Astrocyte of the hippocampus (primary cell): ENCODE measurements at places on chromosomes 1 and 21.

- no peak for DNase-seq
Observed at GRCh38 chr1:197706601-197707000, 68.7 kb downstream of the DENND1B start.

GRCh38 chr1:16298653-16299052, 53.6 kb downstream of the FBXO42 start:
- no peak for DNase-seq

DNA sequence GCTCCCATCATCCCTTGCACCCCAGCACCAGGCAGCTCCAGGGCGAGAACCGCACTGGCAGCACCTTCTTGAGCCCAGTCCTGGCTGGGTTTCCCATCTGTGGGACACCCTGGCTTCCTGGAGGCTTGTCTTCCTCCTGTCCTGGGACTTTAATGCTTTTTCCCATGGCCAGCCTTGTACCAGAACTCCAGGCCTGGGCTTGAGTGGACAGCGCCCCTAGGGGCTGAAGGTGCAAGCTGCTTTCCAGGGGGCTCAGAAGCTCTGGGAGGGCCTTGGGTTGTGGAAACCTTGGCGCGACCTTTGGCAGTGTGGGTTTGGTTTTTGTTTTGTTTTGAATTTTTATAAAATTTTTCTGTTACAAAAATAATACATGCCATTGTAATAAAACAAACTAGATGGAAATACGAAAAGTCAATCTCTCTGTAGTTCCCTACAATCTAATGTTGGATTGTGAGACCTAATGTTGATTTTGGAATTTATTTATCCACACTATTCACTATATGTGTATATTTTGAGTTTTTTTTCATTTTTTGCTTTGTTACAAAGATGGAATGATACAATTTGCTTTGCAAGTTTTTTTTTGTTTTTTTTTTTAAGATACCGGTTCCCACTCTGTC, 33.8 kb upstream of the RPL11 start:
- DNase-seq: peak; percentile 56

- no peak for DNase-seq
Observed at GRCh38 chr21:42037516-42037915, 27.4 kb upstream of the ZBTB21 start.

- DNase-seq: no peak
Observed at GRCh38 chr1:206419250-206419649, 51.0 kb upstream of the IKBKE start.

DNA sequence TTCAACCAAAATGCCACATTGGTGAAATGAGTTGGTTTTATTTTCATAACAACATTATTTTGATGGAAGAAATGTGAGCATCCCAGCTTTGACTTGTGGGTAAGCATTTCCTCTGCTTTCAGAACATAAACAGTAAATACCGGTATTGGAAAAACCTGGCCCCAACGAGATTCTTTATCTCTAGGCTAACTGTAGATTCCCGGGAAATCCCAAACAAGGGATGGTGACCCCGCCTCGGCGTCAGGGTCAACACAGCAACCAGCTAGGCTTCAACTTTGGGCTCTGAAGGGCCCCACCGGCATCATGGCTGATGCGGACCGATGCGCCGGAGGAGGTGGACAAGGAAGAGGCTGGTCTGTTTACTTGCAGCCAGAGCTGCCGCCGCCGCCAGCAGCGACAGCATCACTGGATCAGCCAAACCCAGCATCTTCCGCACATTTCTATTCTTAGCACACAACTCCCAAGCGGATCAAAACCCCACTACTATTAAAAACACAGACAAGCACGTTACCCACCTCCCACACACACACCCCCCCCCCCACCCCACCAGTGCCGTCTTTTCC, 1.1 kb downstream of the AKT3 start:
- peak; percentile 79 for DNase-seq

DNA sequence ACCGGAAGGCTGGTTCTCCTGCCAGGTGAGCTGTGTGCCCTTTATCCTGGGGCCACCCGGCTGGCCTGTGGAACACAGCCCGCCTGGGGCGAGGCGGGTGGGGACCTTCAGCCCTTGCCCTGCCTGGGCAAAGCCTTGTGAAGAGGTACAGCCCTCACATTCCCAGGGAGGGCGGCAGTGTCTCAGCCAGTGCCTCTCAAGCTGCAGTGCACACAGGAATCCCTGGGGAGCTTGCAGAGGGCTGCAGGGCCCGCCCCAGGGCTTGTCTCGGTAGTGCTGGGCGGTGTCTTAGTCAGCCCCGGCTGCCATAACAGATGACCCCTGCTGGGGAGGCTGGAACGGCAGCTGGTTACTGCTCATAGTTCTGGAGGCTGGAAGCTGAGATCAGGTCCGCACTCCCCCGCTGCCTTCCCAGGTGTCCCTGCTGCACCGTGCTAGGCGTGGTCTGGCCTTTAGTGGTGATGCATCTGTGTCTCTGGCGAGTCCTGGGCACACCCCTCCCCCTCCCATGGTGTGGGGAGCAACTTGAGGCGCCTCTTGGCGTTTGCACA, 12.6 kb downstream of the DFFB start:
- no peak for DNase-seq

- DNase-seq: no peak
Observed at GRCh38 chr21:39096754-39097153, 86.5 kb downstream of the PSMG1 start.

DNA sequence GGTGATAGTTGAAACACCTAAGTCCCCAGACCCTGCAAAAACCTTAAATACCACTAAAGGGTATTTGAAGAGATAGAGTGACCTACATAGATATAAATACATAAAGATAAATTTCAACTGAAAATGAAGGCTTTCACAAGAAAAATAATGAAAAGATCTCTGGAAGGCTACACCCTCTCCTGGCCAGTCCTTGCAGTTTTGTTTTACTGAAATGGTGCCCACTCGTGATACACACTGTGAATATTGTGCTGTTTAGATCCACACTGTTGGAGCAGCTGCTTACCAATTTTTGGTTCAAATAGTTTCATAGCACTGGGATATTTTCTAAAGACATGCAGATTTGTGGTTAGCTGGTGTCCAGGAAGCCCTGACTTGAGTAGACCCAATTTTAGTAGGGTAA, 31.5 kb upstream of the RNF187 start:
- DNase-seq: peak; percentile 15
